Keratinocyte (primary cell): ENCODE measurements at places on chromosomes 5 and 9.

DNA sequence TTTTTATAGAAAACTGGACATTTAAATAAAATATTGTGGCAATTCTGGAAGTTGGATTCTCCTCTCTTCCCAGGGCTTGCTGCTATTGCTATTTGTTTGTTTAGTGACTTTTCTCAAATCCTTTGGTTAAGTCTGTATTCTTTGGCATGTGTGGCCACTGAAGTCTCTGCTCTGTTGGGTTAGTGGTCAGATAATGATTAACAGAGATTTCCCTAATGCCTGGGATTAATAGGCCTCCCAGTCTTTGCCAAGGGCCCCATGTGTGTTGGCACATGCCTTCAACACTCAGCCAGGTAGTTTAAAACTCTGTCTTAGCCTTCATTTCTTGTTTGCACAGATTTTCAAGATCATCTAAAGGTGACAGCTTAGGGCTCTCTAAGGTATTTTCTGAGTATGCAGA lies 92.8 kb upstream of the EPB41L4A start:
- no peak for DNase-seq

DNA sequence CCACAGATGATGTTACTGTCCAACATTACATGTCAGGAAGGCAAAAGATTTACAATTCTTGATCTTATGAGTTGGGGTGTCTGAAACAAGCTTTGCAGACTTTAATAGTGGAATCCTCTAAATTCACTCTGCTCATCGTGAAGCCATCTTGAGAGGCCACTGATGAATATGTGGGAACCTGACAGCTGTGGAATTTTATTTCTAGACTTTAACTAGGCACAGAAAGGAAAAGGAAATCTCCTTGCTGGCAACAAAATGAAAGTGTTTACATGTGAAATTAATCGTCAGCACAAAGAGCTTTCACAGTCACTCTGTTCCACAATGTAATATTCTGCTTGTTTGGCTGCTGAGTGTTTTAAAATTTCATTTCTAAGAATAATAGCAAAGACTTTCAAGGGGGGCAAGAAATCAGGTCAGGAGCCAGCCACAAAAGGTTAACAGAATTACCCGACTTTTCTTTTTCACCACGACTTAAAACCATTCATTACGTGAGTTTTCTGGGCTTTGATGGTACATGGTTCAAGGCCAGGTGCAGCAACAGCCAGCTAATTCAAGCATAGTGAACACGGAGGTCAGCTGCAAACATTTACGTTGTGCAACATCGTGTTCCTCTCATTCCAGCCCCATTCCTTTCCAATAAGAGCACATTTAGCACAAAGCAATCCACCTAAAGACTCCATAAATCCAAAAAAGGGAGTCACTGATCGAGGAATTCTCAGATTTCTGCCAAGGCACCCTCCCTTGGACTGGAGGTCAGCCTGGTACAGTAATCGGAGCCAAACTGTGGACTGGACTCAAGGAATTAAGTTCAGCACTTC lies 14.6 kb downstream of the NREP start:
- no peak for DNase-seq

DNA sequence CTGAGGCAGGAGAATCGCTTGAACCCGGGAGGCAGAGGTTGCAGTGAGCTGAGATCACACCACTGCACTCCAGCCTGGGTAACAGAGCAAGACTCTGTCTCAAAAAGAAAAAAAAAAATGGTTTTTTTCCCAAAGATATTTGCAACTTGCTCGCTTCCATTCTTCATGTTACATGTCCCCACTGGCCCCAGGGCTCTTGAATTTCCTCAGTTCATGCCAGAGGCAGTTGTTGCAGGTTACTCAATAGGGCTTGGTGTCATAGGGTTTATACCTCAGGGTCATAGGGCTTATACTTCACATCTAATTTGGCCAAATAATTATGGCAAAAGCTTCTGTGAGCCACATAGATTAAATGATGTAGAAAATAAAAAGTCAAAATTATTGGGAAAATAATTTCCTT lies 44.1 kb upstream of the KCNV2 start:
- no peak for DNase-seq

DNA sequence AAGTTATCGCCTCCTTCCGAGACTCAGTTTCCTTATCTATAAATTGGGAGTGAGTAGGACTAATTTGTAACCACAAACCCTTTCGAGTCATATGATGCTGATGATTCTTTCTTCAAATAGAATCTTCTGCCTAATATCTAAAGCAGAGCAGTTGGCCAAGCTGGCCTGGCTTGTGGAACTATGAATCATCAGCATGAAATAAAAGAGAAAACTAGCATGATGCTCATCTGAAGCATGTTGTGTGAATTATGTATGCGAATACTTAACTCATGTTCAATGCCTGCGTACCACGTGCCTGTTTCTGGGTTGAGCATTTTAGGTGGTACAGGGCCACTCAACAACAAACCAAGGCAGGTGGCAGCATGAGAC lies 15.0 kb upstream of the ORM1 start:
- no peak for DNase-seq

- DNase-seq: no peak
Observed at GRCh38 chr5:83639911-83640310, 80.7 kb downstream of the HAPLN1 start.

GRCh38 chr9:8560560-8561525 lies 761.3 kb upstream of the DMAC1 start:
- no peak for DNase-seq

GRCh38 chr9:120741191-120741590 lies 26.9 kb upstream of the MEGF9 start:
- DNase-seq: no peak

DNA sequence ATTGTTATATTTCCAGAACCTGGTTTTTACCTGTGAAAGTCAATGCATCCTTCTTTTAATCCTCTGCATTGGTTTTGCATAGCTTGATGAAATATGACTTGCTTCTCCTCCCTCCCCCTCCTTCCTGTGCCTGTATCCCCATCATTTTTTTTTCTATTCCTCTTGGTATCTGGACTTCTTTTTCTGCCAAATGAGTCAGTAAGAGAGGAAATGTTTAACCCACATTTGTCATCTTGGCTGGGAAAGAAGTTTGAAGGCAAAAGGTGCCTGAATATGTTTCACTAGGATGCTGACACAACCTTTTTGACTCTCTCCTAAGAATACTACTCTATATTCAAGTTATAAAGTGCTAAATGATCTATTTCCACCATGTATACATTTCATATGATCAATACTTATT lies 35.5 kb upstream of the CDKN2B start:
- no peak for DNase-seq

DNA sequence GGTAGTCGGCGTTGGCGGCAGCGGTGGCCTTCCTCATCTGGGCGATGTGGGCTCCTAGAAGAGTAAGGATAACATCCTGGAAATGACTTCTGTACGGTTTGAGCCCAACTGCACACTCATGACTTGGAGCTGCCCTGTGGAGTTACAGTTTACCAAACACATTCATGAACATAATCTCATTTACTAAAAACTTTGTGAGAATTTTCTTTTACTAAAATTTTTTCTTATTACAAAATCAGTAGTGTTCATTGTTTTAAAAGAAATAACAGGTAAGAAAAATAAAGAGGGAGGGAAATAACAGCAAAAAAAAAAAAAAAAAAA lies 5.3 kb downstream of the FOXE1 start:
- DNase-seq: no peak

- no peak for DNase-seq
Observed at GRCh38 chr5:120052916-120053828, 410.9 kb upstream of the PRR16 start.

- DNase-seq: no peak
Observed at GRCh38 chr9:117354244-117354847, 60.5 kb downstream of the ASTN2 start.

GRCh38 chr9:6829027-6829426 lies 71.3 kb downstream of the KDM4C start:
- no peak for DNase-seq

DNA sequence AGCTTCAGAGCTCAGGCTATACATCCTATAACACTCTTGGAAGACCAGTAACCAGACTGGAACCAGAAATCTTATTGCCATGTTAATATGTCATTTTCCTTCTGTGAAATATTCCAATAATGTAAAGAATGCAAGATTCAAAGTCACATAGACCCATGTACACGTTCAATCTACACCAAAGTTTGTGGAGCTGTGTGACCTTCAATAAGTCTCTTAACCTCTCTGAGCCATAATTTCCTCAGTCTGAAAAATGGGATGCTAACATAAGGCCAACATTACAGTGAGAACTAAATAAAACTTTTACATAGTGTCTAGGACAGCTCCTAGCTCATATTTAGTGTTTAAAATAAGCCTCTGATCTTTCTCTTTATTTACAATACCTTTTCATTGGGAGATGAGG lies 70.4 kb downstream of the ARRDC3 start:
- DNase-seq: no peak
